Right ventricle myocardium superior (tissue), 1 donor: ENCODE measurements at places on chromosomes 2 and 18. TPM values are rescaled to one million over a fixed set of nuclear protein-coding genes. Genes with fewer than 3 reads are reported as not detected.

DNA sequence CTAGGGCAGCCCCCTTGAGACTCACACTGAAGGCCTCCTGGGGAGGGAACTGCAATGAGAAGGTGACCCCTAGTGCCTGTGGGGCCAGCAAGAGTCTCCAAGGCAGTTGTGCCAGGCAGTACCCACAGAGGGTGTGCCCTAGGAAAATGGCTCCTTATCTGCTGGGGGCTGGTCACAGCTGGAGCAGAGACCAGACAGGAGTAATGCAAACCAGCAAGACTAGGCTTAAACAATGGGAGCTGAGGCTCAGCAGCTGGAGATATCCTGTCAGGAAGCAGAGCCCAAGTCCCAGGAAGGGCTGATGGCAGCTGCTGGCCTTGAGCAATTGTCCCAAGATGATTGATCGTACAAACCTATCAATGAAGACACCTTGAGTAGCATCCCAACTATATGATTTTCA, 26.8 kb upstream of the E2F6 start:
- no peak for DNase-seq

- DNase-seq = no peak
Observed at GRCh38 chr2:237490009-237490711, 3.1 kb downstream of the MLPH start.

DNA sequence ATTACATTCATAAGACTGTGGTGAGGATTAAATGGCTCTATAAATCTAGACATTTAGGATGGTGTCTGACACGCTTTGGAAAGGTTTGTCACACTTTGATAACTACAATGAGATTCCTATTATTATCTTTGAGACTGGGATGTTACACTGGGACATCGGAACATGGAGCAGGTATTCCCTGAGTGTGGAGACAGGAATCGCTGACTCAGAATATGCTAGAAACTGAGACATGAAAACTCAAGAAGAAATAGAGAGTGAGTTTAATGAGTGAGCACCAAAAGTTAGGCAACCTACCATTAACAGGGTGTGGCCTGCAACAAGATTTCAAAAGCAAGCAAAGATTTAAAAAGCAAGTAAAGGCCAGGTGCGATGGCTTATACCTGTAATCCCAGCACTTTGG, 145.4 kb downstream of the TMEFF2 start:
- DNase-seq = no peak

- no peak for DNase-seq
Observed at GRCh38 chr18:6017171-6017570, 121.8 kb upstream of the TMEM200C start.

The LINC00305 gene
- total RNA-seq = not detected

The CRYGD gene
- not detected for total RNA-seq

The AQP12B gene
- total RNA-seq = not detected

The TUBB6 gene
- total RNA-seq = 94.6 TPM

The SPRED2 gene
- 14.9 TPM for total RNA-seq

- DNase-seq = no peak
Observed at GRCh38 chr2:100527440-100528015, 35.3 kb upstream of the PDCL3 start.

DNA sequence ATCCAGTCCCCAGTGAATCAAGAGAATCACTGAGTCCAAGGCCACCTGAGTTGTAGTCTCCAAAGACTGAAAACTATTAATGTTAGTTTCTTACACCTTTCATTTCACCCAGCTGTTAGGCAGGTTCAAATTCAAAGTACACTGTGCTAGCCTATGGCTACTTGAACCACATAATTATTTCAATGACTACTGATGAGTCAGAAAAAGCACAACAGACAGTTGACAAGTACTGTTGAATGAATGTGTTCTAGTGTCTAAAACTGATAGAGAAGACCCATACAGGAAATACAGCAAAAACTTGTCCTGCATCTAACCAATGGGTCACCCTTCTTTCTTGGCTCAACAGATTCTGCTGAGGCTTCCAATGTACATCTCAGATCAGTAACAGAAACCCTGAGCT, 160.9 kb downstream of the MYO5B start:
- DNase-seq = no peak

The XIRP2 gene
- 206 TPM for total RNA-seq

The RTP5 gene
- total RNA-seq = not detected

DNA sequence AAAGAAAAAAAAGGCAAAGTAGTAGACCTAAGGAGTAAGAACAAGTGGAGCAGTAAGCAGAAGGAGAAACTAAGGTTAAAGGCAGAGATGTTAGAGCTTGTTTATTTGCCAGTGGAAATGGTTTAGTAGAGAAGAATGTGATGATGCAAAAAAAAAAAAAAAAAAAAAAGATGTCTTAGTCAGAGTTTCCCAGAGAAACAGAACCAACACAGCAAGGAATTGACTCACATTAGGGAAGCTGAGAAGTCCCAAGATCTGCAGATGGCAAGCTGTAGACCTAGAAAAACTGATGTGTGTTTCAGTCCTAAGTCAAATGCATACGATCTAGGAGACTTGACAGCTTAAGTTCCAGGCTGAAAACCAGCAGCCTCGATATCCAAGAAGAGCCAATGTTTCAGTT, 1548.8 kb upstream of the LRRTM1 start:
- no peak for DNase-seq

DNA sequence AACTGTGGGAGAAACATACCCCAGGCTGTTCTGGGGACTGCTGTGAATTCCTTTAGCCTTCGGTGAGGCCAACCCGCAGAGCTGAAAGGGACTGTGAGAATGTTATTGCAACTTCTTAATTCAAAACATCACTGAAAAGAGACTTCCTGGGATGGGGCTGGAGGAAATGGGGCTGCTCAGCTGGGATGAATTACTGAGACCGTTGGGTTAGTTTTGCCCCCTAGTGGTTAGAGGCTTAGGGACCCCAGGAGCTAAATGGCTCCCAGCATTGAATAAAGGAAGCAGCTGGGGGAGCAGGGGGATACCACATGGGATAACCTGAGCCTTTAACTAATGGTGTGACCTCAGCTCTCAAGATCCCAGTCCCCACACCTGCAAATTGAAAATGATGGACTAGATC, 941.1 kb upstream of the FANCL start:
- DNase-seq = no peak

GRCh38 chr2:109526442-109526970, 87.3 kb downstream of the SEPTIN10 start:
- peak; percentile 17 for DNase-seq

DNA sequence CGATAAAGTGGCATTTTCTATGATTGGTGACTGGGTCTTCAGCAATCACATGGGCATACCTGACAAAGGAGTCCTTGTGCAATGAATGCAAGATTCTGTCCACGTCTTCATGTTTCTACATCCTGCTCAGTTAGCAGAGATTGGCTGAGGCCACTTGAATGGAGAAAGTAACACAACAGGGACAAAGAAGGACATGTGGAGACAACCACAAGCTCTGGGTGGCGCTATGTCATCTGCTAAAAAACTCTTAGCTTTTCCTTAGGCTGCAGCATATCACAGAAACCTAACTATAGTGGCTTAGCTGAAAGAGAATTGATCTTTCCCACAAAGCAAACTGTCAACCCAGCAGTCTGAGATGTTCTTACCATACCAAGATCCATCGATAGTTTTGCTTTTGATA, 1109.7 kb downstream of the SOCS6 start:
- no peak for DNase-seq

- no peak for DNase-seq
Observed at GRCh38 chr2:154537024-154537423, 161.5 kb upstream of the KCNJ3 start.

DNA sequence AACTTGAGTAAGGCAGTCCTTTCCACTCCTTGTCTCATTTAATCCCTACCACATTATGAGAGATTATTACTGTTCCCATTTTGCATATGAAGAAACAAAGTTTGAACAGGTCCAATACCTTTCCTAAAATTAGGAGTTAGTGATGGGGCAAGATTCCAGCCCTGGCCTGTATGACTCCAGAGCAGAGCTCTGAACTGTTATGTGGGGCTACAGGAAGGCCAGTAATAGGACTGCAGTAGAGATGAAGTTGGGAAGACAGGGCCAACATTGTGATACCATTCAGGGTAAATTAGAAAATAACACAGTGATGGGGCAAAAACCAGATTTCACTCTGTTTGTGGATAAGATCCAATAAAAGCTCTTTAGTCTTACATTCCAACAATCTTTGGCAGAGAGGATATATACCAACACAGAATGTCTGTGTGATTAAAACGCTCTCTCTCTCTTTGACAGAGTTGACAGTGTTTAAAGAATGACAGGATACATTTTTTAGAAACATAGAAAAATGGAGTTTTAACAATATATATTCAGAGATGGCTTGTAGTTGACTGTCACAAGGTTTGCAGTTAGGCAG, 22.7 kb downstream of the KATNAL2 start:
- DNase-seq = no peak

DNA sequence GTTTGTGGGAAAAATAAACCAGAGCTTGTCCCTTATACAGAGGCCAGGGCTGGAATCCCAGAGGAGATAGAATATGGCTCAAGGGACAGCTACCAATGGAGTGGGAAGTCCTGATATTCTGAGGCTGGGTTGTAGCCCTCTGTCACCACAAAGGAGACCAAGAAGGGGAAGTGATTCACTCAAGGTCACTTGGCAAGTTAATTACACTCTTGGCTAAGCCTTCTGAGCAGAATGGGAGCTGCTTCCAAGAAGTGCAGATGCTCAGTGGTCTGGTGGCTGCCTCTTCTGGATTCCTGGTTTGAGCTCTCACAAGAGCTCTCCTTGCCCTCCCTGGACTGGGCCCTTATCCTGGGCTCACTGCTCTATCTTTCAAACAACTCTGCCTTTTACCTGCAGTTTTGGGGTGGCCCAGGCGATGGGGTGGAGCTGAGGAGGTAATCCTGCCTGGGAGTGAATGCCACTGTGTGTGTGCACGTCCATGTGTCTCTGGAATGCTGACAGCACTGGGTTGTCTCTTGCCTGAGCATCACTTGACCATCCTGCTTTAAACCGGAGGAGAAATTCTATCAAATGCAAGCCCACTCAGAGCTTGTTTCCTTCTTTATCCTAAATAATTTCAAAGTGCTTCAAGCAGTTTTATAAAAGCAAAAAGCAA, 168.2 kb downstream of the KCNS3 start:
- DNase-seq = peak; percentile 39

- DNase-seq = no peak
Observed at GRCh38 chr2:26957041-26957440, 13.4 kb upstream of the MAPRE3 start.

The PSMA8 gene
- total RNA-seq = 0.48 TPM

DNA sequence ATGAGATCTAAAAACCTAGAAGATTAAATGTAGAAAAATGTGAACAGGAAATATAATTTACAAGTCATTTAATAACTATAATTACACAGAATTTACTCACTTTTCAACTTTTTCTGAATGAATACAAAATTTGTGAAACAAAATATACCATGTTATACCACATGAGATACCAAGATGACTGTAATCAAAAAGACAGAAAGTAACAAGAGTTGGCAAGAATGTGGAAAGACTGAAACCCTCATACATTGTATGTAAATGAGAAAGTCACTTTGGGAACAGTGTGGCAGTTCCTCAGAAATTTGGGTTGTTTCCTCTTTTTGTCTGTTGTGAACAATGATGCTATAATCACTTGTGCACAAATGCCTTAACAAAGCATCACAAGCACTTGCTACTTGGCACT, 145.4 kb upstream of the ZNF804A start:
- DNase-seq = no peak

DNA sequence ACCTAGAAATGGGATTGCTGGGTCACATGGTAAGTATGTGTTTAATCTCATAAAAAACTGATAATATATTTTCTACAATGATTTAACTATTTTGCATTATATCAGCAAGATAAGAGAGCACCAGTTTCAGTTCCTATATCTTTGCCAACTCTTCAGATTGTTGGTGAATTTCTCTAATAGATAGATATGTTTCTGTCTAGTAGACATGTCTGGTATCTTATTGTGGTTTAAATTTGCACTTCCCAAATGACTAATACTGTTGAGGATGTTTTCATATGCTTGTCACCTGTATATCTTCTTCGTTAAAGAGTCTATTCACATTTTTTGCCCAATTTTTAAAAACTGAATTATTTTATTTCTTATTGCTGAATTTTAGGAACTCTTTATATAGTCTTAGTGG, 113.8 kb upstream of the UXS1 start:
- no peak for DNase-seq

GRCh38 chr2:28356095-28356911, 36.4 kb upstream of the FOSL2 start:
- peak; percentile 97 for DNase-seq

The TTC39C gene
- 3.3 TPM for total RNA-seq

GRCh38 chr2:239455436-239456203, 54.8 kb upstream of the HDAC4 start:
- no peak for DNase-seq

GRCh38 chr2:106798826-106799552, 87.0 kb downstream of the ST6GAL2 start:
- DNase-seq = no peak

GRCh38 chr2:184555352-184555751, 43.0 kb upstream of the ZNF804A start:
- DNase-seq = no peak
